Sigmoid colon (tissue), 7 donors: ENCODE measurements at places on chromosomes 12 and 14. TPM values are rescaled to one million over a fixed set of nuclear protein-coding genes. Genes with fewer than 3 reads are reported as not detected.

PLBD2 gene
- total RNA-seq: 16.1 TPM

SLC39A2 gene
- total RNA-seq: not detected

PAWR gene
- 24.5 TPM for total RNA-seq

ANKRD33 gene
- total RNA-seq: not detected

SLC7A7 gene
- total RNA-seq: 16.3 TPM

CCDC175 gene
- total RNA-seq: not detected

TRHDE gene
- total RNA-seq: 3.8 TPM

TRIM9 gene
- total RNA-seq: 21.0 TPM

E2F7 gene
- 0.14 TPM for total RNA-seq

PLEK2 gene
- not detected for total RNA-seq

SERPINA1 gene
- total RNA-seq: 5.1 TPM

MEG3 gene
- 37.8 TPM for total RNA-seq

OAS2 gene
- 2.8 TPM for total RNA-seq

TSPAN9 gene
- total RNA-seq: 28.0 TPM

CAPS2 gene
- 17.8 TPM for total RNA-seq
